ENCODE measurements at places on chromosomes 3 and 15. TPM values are rescaled to one million over a fixed set of nuclear protein-coding genes. Genes with fewer than 3 reads are reported as not detected.

The LMLN gene
- 4.5 TPM for total RNA-seq

The FGF12 gene
- not detected for total RNA-seq

DNA sequence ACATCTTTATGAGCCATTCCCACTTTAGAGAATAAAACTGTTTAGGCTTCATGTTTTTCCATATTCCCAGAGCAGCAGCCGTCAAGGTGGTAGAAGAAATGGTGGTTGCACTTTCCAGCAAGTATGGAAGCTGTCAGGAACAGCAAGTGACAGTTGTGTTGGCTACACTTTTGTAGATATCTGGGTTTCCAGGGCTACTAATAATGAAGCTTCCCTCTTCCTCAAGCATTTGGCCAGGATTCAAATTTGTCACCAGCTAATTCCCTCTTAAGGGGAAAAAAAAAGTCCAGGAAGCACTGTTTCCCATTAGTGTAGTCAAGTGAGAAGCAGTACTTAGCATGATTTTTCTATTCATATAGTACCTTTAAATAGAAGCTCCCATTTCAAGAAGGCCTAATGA lies 252.8 kb downstream of the IGSF11 start:
- no peak for DNase-seq

The HRG gene
- not detected for total RNA-seq

DNA sequence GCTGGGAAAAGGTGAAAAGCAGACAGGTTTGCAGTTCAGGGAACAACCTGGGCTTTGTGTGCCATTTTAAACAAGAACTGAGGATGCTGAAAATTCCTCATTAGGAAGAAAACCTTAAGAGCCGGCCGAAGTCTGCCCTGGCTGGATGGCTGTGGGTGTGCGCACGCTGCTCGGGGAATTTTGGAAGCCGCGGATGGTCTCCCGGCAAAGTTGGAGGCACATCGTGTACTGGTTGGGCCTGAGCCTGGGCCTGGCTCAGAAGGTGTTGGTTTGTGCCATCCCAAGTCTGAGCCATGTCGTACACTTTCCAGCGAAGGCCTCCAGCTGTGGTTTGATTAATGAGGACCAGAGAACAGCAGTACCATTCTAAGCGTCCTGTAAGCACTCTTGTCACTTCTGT lies 188.2 kb downstream of the ATP10A start:
- DNase-seq, result no peak

The CSPG4 gene
- total RNA-seq, result 0.09 TPM

GRCh38 chr3:15069441-15069840 lies 4.3 kb upstream of the MRPS25 start:
- no peak for DNase-seq

The PLCH1 gene
- 0.26 TPM for total RNA-seq
